RWPE2 (cell line): ENCODE measurements at places on chromosomes 3 and 15.
A peak's percentile ranks its signal among the peaks of the same experiment; 100 is the strongest.

DNA sequence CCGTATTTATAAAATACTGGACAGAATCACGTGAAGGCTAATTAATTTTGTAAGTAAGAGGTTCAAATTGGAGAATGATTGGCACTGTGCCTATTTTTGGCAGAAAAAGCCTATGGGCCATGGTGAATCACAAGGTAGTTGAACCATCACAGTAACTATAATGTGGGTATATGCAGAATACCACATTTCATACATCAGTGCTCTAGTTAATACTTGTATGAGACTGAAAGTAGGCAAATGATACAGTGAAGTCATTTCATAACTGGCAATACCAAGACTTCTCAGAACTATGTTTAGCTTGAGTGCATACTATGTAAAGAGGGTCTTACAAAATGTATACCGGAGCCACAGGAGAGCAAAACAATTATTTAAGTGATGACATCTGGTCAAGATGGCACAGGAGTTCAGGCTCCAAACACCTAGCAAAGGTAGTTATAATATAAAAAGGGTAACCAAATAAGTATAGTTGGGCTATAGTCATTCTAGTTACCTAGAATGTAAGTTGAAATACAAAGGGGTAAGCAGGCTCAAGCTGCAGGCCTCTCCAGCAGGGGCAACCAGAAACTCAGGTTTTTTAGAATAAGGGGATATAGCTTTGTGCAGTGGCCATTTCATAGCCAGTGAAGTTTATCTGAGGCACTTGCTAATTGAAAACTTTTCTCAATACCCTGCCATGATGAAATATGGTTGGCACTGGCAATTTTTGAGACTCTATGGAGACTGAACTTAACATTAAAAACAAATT, 19.1 kb downstream of the GPR160 start:
- DNase-seq: no peak

- no peak for DNase-seq
Observed at GRCh38 chr3:100912976-100913545, 80.2 kb downstream of the ABI3BP start.

GRCh38 chr3:31092748-31093589, 198.5 kb upstream of the GADL1 start:
- no peak for DNase-seq

GRCh38 chr15:77553257-77553656, 79.5 kb downstream of the LINGO1 start:
- DNase-seq: no peak

DNA sequence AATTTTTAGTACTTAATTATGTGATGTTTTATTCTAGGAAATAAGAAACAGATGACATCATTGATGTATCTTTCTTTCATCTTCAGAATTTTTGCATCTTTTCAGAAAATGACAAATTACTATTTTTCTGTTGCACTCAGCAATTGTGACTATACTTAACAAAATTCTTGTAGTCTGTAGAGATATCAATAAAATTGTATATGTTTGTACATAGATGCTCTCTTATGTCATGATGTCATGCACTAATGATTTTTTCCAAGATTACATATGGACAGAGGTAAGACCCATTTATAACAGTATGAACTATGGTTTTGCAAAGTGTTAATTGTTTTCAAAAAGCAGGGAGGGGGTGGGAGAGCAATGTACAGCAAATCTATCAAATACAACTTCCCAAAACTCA, 121.2 kb downstream of the POLQ start:
- no peak for DNase-seq

DNA sequence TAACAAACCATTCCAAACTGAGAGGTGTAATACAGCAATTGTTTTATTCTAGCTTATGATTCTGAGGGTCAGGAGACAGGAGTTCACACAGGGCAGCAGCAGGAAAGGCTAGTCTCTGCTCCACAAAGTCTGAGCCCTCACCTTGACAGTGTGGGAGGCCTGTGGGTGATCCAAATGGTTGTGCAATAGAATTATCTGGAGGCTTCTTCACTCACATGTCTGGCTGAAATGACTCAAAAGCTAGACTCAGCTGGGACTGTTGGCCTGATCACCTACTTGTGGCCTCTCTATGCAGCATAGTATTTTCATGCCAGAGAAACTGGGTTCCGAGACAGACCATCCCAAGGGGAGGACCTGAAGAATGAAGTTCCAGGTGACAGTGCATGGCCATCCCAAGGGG, 233.9 kb upstream of the UBE2E2 start:
- DNase-seq: no peak

DNA sequence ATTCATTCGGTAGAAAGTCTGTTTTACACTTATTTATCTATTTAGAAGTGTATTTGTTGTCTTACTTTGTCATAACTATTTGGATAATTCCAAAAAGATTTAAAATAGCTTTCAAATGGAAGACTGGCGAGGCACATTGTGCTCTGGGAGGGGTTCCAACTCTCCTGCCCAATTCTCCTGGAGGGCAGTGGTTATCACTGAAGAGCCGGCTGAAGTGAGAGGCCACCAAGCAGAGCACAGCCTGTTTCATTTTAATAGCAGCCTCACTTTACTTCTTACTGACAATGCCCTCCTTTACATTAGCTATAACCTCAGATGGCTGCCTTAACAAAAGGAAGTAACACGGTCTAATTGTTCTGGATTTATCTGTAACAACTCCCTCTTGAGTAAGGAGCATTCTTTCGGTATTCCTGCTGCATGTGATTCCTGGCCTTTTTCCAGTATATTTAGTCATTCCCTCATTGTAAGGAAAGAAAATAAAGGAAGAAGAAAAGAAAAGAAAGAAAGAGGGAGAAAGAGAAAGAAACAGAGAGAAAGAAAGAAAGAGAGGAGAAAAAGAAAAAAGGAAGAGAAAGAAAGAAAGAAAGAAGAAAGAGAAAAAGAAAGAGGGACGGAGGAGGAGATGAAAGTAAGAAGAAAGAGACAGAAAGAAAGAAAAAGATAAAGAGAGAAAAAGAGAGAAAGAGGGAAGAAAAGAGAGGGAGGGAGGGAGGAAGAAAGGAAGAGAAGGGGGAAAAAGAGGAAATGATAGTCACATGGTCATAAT, 339.8 kb upstream of the WNT5A start:
- DNase-seq: no peak

DNA sequence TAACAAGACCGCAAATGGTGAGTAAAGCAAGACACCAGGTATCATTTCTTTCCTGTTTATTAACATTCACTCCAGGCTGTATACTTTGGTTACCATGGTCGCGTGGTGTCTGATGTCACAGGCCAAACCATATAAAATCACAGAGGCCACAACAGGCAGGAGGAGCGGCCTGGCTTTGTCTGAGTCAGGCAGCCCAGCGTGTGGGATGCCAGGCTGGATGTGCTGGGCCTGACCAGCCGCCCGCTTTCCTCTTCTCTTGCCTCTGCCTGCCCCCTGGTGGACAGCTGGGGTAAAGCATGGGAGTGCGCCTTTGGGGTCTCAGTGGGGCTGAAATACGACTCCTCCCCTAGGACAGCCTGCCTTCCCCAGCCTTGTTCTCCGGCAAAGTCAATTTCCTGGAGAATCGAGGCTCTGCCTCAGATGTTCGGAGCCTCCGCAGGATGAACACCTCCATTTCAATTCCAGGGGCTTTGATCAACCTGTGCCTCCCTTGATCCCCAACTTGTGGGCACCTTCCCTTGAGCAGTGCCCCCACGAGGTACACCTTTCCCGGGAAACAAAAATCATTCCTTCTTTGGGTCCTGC, 78.2 kb downstream of the CCNL1 start:
- DNase-seq: peak; percentile 92

DNA sequence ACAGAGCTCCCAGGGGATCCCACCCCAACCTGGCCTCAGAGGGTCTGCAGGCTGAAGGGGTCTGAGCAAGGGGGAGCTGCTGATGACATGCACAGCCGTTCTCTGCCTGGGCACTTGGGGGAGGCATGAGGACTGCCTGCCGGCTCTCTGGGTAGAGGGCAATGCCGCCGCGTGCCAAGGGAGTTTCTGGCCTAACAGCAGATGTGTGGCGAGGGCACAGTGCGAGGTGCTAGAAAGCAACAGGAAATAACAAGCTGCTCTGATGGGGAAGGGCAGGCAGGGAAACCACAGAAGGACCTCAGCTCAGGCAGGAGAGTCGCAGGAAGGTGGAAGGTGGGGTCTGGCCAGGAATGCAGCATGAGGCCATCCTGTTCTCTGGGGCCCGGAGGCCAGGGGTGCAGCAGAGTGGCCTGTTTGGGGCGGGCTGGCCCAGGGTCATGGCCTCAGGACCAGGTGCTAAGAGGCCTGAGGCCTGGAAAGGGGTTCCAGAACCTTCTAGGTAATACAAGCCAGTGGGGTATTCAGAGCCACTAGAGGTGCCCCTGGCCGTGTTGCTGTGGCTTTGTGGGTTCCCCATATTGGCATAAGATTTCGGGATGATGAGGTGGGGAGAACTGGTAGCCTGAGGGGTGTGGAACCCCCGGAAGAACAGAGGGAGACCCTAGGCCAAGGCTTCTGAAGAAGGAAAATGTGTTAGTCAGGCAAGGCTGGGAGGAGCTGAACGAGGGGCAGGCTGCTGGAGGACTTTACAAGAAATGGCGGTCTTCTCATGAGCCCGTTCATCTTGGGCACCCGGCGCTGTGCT, 41.2 kb downstream of the RGMA start:
- no peak for DNase-seq

DNA sequence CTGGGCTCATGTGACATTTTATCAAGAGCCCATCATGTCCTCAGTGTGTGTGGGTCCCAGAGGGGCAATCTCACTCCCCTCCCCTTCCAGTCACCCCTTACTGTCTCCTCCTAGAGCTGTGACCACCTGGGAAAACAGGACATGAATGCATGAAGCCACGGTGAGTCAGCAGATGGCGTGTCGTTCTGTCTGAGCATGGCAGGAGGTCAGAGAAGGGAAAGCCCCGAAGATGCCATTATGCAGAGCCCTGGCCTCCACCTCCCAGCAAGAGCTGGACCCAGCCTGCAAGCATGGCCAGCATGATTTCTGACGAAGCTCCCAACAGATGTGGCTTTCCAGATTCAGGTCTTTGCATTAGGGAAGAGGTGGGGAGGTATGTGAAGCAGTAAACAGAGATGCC, 118.5 kb downstream of the TLE3 start:
- no peak for DNase-seq

DNA sequence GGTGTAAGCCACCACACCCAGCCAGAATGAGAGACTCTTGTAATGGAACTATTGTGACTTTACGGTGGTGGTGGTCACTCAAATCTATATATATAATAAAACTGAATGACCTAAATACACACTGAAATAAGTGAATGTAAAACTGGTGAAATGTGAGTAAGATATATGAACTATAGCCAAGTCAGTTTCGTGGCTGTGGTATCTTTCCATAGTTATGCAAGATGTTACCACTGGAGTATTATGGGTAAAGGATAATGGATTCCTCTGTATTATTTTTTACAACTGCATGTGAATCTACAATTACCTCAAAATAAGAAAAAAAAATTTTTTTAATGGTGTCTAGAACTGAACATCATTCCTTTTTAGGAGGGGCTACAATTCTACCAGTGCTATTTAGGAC, 21.9 kb downstream of the PIK3CB start:
- DNase-seq: no peak

GRCh38 chr3:57158813-57159738, 6.1 kb downstream of the IL17RD start:
- no peak for DNase-seq

GRCh38 chr3:72238010-72238691, 453.2 kb upstream of the PROK2 start:
- no peak for DNase-seq

DNA sequence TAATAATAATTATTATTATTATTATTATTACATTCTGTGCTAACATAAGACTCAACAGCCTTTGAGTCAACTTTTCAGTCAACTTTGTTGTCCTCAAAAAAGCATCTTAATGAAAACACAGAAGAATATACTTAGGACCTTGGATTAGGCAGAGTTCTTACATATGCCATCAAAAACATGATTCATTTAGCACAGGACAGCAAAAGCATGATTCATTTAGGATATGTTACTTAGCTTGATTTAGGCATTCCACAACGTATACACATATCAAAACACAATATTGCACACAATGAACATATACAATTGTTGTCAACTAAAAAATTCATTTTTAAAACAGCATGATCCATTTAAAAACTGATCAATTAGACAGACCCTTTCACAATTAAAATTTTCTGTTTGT, 213.0 kb downstream of the FMN1 start:
- DNase-seq: no peak

- no peak for DNase-seq
Observed at GRCh38 chr3:13513913-13514517, 33.9 kb downstream of the HDAC11 start.

GRCh38 chr15:37072181-37072580, 28.2 kb downstream of the MEIS2 start:
- DNase-seq: no peak

GRCh38 chr15:87268675-87269074, 987.9 kb downstream of the NTRK3 start:
- no peak for DNase-seq

GRCh38 chr15:27170851-27171250, 199.9 kb downstream of the GABRG3 start:
- DNase-seq: no peak

DNA sequence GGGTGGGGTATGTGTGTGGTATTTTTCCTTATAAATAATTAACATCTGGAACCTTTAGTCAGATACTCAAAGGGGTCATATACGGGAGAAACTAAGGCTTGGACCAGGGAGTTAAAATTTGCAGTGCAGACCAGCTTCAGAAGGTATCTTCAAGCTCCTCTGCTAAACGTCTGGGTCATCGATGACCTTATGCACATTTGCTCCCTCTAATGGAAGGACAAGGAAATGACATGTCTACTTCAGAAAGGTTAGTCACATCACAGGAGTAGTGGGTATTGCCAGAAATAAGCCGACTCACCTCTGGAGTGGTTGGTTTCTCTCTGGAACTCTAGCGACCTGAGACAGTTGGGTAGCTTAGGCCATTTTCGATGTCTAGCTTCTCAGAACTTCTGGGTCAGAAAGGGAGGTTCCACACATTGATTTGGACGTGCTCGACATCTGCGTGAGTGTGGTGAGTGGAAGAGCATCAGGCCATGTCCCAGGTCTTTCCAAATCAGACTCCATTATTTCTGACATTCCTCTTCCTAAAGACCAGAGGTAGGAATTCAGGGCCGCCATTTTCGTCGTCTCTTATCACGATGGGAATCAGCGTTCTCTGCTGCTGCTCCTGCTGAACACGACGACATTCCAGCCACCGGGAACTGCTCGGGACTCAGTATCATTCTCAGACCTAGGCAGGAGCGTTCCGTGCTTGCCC, 31.8 kb upstream of the RASA2 start:
- DNase-seq: no peak

GRCh38 chr3:72273615-72274014, 488.7 kb upstream of the PROK2 start:
- DNase-seq: no peak

- no peak for DNase-seq
Observed at GRCh38 chr3:77799278-77799677, 759.4 kb downstream of the ROBO2 start.

DNA sequence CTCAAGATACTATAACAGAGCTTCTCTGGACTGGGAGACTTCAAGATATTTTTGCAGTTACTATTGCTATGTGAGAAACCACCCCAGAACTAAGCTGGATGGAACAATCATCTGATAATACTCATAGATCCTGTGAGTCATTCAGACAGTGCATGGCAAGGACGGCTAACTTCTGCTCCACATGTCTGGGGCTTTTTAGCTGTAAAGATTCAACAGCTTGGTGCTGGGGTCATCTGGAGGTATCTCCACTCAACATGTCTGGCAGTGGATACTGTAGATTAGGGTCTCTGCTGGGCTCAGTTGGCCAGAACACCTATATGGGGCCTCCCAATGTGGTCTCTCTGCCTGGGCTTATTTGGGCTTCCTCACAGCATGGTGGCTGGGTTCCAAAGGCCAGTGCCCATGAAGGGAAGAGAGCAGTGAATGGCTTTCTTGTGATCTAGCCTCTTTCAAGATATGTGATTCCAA, 117.3 kb upstream of the SLC7A14 start:
- DNase-seq: no peak
